ENCODE measurements at places on chromosomes 5 and 9.
A peak's percentile ranks its signal among the peaks of the same experiment; 100 is the strongest.

DNA sequence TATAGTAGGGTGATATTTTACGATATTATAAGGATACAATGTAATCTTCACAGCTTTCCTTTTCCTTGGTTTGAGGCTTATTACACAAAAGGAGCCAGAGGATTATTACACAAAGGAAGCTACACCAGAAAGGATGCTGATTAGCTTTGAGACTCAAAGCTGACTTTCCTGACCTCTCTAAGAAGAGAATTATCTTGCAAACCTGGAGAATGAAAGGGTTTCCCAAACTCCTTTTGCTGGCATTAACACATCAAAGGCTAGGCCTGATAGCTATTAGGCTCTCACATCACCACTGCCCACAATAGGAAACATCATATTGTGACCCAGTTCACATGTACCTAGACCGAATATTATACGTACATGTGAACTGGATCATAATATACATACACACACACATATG lies 34.2 kb upstream of the CHD1 start:
- no peak for DNase-seq

DNA sequence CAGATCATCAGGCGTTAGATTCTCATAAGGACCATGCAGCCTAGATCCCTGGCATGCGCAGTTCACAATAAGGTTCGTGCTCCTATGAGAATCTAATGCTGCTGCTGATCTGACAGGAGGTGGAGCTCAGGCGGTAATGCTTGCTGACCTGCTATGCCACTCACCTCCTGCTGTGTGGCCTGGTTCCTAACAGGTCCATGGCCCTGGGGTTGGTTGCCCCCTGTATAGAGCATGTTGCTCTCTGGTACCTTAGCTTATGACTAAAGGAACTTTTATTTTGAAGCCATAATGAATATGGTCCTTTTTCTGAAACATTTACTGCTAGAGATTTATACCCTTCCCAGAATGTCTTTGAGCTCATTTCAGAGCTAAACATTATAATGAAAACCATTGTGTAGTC lies 3.1 kb downstream of the MAN2A1 start:
- DNase-seq = no peak

GRCh38 chr9:118331622-118332045 lies 627.4 kb downstream of the TLR4 start:
- DNase-seq = peak; percentile 1

DNA sequence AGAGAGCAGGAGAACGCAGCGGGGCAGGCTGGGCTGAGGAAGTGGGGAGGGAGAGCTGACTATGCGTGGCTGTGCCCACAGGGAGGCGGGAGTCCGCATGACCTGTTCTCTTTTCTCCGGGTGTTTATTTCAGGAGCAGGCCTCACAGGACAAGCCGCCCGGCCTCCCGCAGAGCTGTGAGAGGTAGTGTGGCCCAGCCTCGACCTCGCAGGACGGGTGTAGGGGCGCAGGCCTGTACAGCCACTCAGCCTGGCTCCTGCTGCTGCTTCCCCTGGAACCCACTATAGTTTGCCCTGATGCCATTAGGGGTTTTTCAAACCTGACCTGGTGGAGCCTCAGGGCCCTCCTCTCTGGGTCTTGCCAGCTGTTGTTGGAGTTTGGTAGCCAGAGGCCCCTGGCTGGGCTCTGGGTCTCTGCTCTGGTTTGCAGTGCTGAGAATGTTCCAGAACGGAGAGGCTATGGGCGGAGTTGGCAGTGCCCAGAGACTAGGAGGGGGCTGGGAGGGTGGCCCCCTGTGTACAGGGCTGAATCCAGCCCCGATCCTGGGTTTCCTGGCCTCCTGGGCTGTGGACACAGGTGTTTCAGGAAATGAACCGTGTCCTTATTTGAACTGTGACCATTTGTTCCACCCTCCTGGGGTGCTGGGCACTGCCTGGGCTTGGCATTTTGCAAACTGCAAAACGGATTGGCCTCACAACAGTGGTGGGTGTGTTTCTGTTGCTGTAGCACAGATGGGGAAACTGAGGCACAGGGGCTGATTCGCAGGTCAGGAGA lies 78.8 kb downstream of the WNK2 start:
- DNase-seq = no peak

- DNase-seq = no peak
Observed at GRCh38 chr9:86176468-86176867, 77.1 kb upstream of the GOLM1 start.

DNA sequence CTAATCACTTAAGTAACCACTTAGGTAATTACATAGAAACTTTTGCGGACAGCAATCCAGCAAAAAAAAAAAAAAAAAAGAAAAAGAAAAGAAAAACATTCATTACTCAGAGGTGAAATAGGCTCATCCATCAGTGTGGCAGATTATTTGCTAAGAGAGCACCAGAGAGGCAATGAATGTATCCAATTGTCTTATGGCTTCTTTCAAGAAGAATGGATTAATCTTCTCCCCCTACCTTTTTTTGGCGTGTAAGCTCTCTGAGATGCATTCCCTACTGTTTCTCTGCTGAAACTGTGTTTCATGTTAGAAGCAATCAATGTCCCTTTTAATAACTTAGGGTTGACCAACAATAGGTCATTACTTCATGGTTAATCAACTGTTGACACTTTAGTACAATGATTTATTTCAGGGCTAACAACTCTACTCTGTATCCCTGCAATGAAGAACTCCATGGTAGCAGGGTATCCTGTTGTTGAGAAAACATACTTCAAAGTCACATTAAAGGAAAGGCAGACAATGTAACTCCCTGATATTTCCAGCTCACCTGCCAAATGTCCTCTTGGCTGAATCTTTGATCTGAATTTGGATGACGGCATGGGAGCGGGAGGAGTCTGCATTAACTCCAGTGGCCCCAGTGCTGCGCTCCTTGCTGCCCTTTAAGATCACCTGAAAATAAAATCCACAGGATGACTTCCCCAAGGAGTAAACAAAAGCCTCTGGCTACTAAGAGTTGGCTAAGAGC lies 57.6 kb downstream of the KIF24 start:
- no peak for DNase-seq

DNA sequence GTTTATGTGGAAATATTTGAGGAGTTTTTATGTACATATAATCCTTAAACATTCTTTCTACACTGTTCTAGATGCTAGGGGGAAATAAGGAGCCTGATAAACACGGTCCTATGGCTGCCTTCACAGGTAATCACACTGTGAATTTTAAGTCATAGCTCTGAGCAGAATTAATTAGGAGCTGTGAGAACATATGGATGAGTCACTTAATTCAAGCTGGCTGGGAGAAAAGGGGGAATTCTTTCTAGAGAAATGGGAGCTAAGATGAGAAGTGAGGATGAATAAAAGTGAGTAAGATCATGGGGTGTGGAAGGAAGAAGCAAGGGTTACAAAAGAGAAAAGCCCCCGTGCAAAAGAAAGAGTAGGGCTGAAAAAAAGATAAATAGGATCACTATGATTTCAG lies 290.8 kb downstream of the DNAH5 start:
- DNase-seq = no peak

DNA sequence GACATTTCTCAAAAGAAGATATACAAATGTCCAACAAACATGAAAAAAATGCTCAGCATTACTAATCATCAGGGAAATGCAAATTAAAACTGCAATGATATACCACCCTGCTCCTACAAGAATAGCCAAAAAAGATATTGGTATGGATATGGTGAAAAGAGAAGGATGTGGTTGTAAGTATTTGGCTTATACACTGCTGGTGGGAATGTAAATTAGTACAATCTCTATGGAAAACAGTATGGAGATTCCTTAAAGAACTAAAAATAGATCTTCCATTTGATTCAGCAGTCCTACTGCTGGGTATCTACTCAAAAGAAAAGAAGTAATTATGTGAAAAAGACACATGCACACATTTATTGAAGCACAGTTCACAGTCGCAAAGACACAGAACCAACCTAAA lies 67.6 kb upstream of the RUSC2 start:
- DNase-seq = no peak

DNA sequence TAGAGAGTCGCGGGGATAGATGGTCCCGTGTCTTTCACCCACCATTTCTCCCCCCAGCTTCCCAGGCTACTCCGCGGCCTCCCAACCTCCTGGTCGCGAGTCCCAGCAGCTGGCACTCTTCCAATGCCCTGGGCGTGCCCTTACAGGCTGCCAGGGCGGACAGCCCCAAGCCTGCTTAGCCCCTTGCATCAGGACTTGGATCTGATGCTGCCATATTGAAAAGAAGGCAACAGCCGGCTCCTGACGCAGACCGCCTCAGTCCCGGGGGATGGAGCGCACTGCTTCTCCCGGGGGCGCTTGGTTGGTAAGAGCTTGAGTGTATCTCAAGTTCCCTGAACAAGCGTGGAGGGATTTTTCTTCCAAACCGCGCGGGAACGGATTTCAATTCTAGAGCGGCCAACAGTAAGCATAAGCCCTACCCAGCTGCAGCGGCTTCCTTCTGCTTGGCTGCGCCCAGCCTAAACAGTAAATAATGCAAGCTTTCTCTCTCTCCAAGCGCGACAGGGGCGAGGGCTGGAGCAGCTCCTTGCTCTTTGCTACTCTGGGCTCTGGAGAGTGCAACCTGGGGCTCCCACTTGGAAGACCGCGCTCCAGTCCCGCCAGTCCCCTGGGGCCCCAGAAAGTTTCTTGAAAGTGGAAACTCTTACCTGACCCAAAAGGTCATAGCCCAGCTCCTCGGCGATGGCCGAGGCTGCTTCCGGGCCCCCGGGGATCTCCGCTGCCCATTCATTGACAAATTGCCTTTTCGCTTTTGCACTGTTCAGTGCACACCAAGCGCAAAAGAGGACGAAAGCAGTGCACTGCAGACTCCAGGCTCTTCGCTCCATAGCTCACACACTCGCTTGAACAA lies 607 bp downstream of the PCSK1 start:
- DNase-seq = no peak

DNA sequence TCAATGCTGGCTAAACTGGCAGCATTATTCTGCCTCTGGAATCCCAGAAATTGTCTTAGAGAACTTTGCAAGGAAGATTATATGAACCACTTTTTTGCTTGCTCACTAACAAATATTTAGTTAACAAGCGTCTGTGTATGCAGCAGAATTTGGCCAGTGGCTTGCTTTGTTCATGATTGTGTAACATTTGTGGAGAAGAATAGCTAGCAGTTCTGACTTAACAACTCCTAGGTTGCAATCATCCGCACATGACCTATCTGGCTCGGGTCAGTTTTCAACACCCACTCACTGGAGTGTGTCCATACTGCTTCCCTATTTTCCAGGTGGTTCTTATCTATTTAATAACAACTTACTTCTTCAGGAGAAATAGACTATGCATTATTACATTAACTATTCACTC lies 98.5 kb downstream of the SNX18 start:
- DNase-seq = peak; percentile 56

DNA sequence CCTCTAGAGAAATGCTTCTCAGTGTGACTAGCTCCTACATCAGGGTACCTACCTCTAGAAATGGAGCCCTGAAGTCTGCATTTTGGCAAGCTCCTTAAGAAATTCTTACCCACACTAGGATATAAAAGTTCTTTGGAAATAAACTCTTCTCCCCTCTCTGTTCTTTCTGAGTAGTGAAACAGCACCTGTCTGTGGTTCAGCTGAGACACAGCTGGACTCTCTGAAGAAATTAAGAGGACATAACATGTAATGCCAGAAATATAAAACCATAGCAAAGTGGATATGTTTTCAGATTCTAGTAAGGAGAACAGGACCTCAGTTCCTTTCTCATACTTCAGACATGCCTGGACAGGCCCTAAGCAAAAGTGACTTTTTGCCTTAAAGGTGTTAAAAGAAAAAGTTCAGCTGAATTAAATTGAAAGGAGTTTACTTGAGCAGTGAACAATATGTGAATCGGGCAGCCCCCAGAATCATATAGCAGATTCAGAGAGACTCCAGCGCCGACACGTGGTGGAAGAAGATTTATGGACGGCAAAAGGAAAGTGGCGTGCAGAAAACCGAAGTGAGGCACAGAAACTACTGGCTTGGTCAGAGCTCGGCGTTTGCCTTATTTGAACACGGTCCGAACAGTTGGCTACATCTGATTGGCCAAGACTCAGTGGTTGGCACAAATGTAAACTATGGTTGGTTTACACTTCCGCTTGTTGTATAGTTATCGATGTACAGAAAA lies 64.5 kb downstream of the PRKACG start:
- no peak for DNase-seq

- no peak for DNase-seq
Observed at GRCh38 chr5:55634209-55634805, 77.8 kb downstream of the SLC38A9 start.

DNA sequence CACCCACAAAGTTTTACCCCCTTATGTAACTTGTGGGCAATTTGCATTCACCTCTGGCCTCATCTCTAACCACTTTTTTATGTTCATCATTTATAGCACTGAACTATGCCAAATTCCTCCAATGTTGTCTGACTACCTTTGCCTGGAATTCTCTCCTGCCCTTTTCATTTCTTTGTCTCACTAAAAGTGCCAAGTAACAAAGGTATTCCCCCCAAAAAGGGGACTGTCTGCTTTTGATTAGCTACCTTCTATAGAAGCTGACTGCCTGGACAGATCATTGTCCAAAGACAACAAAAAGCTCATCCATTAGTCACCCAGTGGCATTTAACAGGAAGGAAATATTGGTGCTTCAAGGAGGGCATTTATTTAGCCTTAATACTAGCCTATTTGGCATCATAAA lies 189.9 kb upstream of the VCAN start:
- DNase-seq = peak; percentile 8

DNA sequence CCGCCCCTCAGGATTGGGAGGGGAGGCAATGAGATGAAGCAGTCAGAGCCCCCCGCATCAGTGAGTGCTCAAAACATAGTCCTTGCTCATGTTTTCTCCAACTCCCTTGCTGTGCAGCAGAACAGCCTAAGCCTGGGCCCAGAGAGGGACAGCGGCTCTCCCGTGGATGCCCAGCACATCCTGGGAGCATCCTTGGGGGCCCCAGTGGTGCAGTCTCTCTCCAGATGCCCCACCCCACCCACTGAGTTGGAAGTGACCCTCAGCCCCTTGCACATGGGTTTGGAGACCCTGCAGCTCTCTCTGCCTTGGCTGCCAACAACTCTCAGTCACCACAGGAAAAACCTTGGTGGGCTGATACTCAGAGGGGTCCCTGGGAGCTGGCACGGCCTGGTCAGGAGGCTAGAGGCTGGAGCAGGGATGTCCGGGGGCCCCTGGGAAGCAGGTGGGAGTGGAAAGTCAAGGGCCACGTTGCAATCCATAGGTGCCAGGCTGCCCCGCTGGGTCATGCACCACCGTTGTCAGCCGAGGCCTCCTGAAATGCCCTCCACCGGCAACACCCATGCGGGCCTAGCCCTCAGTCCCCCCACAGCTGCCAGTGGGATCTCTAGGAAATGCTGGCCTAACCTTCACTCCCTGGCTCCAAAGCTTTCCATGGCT lies 242.5 kb downstream of the PBX3 start:
- no peak for DNase-seq
